ENCODE measurements at places on chromosomes 4 and X.

GRCh38 chr4:161991811-161992210 lies 172.0 kb downstream of the FSTL5 start:
- DNase-seq: no peak

GRCh38 chr4:182886205-182886604 lies 31.0 kb downstream of the DCTD start:
- no peak for DNase-seq

GRCh38 chr4:137509855-137510282 lies 22.4 kb downstream of the PCDH18 start:
- DNase-seq: no peak

DNA sequence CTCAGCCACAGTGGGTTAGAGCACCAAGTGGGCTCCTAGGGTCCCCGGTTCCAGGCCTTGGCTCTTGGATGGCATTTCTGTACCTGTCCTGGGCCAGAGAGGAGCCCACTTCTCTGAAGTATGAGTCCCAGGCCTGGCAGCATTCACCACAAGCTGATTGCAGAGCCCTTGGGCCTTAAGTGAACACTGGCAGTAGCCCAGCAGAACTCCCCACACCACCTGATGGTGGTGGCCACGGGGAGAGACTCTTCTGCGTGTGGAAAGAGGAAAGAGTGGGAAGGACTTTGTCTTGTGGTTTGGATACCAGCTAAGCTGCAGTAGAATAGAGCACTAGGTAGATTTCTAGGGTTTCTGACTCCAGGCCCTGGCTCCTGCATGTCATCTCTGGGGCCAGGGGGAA lies 104.8 kb downstream of the DLG3 start:
- no peak for DNase-seq

- DNase-seq: no peak
These were observed 389.3 kb upstream of the EPHA5 start for GRCh38 chr4:66059556-66059955.

DNA sequence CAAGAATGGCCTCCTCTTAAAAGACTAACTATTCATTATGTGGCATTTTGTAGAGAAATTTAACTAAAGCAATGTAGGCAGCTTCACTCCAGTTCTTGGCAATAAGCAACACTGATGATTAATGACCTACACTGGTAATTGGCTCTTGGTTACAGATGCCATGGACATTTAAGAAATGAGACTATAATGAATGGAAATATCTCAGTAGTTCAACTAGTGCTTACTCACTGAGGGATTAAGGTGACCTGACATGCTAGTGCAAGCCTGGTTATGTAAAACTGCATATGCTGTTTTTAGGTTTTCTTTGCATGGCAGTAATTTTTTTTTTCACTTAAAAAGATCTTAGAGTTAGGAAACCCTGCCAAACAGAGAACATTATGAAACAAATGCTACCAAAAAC lies 152.7 kb upstream of the AADAT start:
- DNase-seq: peak; percentile 3

DNA sequence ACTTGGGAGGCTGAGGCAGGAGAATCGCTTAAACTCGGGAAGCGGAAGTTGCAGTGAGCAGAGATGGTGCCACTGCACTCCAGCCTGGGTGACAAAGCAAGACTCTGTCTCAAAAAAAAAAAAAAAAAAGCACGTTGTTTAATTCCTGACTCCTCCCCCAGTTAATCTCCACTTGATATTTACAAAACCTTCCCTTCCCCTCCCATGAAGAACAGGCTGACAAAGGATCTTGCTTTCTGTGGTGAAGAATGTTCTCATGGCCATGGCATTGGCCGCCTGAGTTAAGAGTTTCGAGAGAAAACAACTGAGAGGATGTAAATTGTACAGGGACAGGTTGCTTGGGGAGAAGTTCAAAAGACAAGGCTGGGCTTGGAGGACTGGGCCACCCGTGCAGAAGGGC lies 168.2 kb upstream of the BCOR start:
- DNase-seq: no peak

- peak; percentile 65 for DNase-seq
These were observed 79.4 kb downstream of the SYNPO2 start for GRCh38 chr4:118968005-118968404.

DNA sequence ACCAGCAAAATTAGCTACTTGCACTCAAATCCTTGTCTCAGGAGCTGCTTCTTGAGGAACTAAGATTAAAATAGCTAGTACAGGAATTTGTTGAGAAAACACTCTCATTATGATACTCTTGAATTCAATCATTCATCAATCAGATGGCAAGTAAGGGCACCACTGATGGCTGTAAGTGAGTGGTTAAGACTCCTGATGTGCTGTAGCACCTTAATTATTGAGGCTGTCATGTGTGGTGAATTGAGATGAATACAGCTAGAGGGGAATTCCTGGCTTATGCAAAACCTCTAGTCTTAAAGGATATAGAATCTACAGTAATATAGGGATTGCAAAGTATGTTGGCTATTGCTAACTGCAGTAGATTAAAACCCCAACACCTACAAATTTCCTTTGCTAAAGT lies 509.1 kb downstream of the IQCM start:
- no peak for DNase-seq

- DNase-seq: peak; percentile 68
These were observed 294.3 kb downstream of the GUCY2F start for GRCh38 chrX:109187473-109188168.

DNA sequence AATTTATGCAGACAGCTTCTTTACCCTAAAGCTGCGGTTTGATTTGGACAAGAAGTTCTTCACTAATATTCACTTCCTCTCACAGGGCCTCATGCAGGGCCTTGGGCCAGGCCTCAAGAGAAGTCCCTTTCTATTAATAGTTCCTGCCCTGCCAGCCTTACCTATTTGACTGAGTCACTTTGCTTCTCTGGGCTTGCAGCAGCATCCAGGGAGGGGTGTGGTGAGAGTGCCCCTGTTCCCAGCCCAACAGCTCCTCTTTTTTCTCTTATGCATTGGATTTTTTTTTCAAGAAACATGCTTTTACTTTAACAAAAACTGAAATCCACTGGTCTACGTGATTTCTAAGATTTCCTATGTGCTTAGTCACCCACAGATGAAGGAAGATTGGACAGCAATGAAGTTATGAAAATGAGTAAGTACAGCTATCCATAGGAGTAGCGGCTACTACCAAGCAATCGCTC lies 26.7 kb downstream of the FAM156B start:
- no peak for DNase-seq

GRCh38 chr4:123393721-123394120 lies 2.9 kb upstream of the SPRY1 start:
- DNase-seq: no peak

GRCh38 chr4:99305638-99306400 lies 15.0 kb upstream of the ADH1A start:
- no peak for DNase-seq

DNA sequence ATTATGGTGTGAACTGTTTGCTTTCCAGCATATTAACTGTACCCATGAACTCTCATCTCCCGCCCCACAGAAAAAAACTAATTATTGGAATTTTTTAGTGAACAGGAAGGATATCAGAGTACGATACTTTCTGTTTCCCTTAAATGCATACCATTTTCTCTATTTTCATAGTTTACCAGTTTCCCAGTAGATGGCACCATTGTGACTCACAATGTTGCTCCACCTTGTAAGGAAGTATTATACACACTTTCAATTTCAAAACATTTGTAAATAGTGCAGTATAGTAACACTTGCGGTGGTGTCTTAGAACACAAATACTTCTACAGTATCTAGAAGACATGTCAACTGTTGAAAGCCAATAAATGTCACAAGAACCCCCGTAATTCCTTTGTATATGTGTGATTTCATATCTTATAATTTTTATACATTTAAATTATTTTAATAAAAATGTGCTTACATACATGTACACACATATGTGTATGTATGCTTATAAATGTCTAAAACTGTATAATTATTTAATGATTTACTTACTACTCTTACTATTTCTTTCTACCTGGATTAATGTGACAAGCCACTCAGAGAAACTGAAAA lies 167.3 kb downstream of the SLIT2 start:
- DNase-seq: peak; percentile 43

- peak; percentile 35 for DNase-seq
These were observed 92.2 kb downstream of the PALLD start for GRCh38 chr4:168588916-168589531.

DNA sequence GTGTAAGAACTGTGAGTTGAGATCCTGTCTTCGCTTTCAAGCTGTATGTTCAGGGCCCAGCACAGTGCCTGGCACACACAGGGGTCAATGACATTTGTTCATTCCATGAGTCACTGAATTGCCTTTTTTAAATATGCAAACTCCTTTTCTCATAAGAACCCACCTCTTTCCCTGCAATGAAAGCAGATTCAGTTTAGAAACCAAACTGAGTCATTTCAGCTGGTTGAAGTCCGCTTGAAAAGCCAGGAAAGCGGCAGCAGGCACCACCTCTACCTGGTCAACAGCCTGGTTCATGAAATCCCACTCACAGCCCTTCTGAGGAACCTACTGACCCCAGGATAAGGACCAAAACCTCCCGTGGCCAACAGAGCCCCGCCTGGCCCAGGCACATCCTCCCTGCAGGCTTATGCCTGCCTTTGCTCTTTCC lies 4.5 kb upstream of the C1QTNF7 start:
- no peak for DNase-seq

DNA sequence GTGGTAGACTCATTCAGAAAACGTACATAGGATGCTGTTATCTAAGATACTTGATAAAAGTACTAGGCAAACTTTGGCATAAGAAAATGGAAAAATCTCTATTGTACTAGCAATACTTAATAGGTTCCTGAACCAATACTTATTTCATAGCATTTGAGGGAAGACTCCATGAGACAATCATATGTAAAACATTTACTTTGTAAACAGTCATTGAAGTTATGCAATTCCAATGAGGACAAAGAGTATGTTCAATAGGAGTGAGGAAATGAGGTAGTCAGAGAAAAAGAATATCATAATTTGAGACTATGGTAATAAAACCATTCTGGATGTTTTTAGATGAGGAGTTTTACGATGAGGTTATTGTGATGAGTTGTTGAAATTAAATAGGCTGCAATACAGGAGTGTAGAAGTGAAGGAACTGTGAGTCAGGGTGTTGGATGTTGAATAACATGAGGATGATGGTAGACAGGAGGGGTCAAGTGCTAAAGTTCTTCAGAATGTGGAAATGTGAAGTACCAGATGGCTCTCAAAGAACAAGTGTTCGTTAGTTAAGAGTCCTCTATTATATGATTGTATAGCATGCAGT lies 397.9 kb downstream of the PPP3CA start:
- DNase-seq: no peak

GRCh38 chr4:147309434-147309833 lies 171.5 kb upstream of the EDNRA start:
- no peak for DNase-seq

- no peak for DNase-seq
These were observed 1327.4 kb downstream of the FSTL5 start for GRCh38 chr4:160836431-160836830.

DNA sequence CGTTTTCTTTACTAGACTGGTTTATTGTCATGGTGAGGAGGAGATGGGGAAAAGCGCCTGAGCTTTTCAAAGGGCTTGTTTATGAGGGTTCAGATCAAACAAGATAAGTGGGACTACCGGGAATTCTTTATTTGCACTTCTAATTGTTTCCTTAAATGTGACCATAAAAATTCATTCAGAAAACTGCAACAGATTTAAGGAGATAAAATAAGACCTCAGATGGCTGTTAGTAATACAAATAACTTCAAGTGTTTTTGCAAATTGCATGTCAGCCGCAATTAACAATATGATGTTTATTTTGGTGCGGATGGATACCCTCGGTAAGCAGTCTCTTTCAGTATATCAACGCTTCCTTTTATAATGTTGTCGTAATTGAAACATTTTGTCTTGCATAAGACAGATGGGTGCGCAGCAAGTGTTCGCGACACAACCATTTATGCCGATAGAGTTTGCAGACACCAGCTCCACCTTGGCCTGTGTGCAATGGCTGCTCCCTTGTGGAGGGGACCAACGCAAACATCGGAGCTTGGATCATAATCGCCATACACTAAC lies 151.0 kb downstream of the C4orf33 start:
- DNase-seq: no peak

GRCh38 chrX:55638933-55639332 lies 15.7 kb downstream of the FOXR2 start:
- DNase-seq: no peak

DNA sequence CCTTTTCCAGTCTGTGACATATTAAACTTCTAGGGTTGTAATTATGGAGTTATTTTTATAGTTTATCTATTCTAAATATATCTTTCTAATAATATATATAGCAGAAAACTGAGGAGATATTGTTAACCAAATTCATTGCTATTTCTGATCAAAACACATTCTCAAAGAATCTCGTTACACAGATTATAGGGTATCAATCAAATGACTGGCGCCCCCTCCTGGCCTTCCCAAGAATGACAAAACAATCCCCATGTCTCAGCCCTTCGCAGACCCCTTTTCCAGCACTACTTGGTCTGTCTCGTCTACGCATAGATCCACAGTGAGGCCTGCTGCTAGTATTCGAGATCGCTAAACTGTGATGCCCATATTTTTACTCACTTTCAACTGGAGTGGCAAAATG lies 209.3 kb downstream of the GPC3 start:
- DNase-seq: no peak

GRCh38 chr4:992297-993110 lies 700 bp downstream of the SLC26A1 start:
- DNase-seq: no peak

GRCh38 chr4:135210341-135210740 lies 1008.8 kb upstream of the PABPC4L start:
- DNase-seq: no peak

DNA sequence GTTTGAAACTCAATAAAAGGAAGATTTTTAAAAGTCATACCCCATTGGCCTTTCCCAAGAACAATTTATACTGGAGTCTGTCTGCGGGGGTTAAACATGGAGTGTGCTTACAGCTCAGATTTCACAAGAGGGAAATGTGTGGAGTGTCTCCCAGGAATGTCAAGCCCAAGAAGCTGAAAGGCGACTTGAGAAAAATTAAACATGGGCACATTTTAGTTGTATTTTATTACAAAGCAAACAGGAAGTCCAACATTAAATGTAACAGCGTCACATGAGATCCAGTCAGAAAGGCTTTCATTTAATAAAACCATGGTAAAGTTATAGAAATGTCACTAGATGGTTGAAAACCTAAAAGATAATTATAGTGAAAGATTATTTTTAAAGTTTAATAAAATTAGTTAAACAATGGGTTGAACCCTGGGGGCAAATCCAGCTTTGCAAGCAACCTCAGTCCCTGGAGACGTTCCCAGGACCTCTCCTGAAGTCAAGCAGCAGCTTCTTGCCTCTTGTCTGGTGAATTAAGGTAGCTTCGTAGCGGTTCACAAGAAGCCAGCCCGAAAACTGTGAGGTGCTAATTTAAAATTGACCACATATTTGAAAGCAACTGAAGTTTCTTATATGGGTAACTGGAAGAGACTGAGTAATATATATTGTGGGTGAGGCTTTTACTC lies 168.4 kb upstream of the EDNRA start:
- peak; percentile 35 for DNase-seq

- DNase-seq: no peak
These were observed 716.6 kb upstream of the INTU start for GRCh38 chr4:126916049-126916625.

DNA sequence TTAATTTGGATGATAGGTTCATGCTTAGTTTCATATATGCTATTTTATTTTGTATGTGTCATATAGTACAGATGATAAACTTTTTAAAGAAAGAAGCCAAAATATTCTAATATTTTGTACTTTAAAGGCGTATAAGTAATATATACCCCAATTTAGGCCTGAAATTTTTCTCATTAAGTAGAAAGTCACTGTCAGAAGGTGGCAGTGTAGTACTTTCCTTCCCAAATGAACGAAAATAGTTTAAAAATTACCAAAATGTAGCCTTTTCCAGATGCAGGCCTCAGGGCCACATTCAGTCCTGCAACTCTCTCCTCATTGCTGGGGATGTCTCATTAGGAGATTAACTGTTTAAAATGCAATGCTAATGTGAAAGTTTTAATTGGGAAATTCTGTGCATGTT lies 1263.6 kb downstream of the C4orf33 start:
- DNase-seq: peak; percentile 36
